ENCODE measurements at places on chromosomes 16 and 17. TPM values are rescaled to one million over a fixed set of nuclear protein-coding genes. Genes with fewer than 3 reads are reported as not detected.

Gene CDH11
- 41.8 TPM for total RNA-seq

Gene PROCA1
- total RNA-seq: 2.3 TPM

Gene OGFOD3
- total RNA-seq: 26.3 TPM

Gene CCL4L2
- total RNA-seq: not detected

Gene TANC2
- total RNA-seq: 31.0 TPM

Gene ETV4
- total RNA-seq: 2.0 TPM

Gene ACSM2A
- not detected for total RNA-seq

Gene CCL17
- not detected for total RNA-seq

Gene GP1BA
- not detected for total RNA-seq

Gene TMEM238L
- total RNA-seq: not detected

Gene UBE2O
- 22.5 TPM for total RNA-seq

Gene ODAD4
- 0.48 TPM for total RNA-seq

Gene IL21R
- total RNA-seq: 0.16 TPM

Gene MAP1LC3B
- total RNA-seq: 58.0 TPM

Gene HSPB9
- not detected for total RNA-seq

Gene ELMO3
- total RNA-seq: 1.1 TPM

Gene TNS4
- total RNA-seq: not detected

Gene SOST
- total RNA-seq: not detected

Gene SUMO2
- total RNA-seq: 78.6 TPM

Gene JPT2
- total RNA-seq: 19.2 TPM

DNA sequence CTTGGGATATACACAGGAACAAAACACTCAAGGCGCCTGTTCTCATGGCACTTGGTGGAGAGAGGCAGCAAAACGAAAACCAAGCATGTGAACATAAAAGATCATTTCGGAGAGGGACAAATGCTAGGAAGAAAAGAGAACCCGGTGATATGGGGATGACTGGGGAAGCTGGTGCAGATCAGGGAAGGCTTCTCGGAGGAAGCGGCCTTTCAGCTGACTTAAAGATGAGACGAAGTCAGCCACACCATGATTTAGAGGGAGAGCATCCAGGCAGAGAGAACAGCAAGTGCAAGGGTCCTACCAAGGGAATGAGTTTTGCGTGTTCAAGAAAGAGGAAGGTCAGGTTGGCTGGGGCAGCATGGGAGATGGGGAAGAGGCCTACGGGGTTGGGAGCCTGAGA, 250.9 kb downstream of the KATNIP start:
- no peak for DNase-seq

GRCh38 chr17:10211666-10212065, 13.3 kb upstream of the GAS7 start:
- DNase-seq: no peak

- no peak for DNase-seq
These were observed 56.3 kb downstream of the ZFHX3 start for GRCh38 chr16:72991644-72992043.

DNA sequence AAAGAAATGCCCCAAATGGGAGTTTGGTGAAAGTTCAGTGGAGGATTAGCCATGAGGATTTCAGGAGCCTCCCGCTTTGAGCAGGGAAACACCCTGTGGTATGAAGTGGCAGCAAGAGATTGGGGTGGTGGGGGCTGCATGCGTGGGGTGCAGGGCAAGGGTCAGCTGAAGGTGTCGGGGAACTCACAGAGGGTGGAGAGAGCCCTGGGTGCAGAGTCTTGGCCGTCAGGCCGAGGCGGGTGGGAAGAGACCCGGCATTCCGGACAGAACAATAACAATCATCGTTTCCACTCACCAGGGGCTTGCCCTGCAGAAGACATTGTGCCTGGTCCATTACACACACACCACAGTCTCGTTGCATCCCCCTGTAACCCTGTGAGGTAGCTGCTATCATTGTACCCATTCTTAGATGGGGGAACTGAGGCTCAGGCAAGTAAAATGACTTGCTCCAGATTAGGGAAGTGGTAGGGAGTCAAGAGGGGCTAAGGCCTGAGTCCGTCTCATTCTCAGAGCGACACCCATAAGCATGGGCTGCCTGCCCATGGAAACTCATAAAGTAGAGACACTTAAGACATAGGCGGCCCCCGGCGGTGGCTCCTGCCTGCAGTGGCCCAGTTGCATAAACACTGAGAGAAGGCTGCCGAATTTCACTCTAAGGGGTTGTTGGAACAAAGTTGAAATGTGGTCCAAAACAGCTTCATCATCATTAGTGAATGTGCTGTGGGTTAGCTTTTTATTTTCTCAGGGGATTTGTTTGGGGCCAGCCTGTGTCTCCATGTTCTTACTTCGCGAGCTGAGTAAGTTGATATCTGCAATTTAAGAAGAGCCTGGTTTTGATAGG, 93.3 kb downstream of the CMIP start:
- DNase-seq: no peak

- no peak for DNase-seq
These were observed 291.9 kb upstream of the N4BP1 start for GRCh38 chr16:48901712-48902374.

GRCh38 chr16:9095656-9096397, 4.4 kb downstream of the HAPSTR1 start:
- DNase-seq: no peak

GRCh38 chr17:8781776-8782175, 17.4 kb downstream of the MFSD6L start:
- DNase-seq: no peak

- DNase-seq: no peak
These were observed 244.8 kb downstream of the FOXL1 start for GRCh38 chr16:86823125-86823524.

GRCh38 chr16:9567666-9568065, 476.2 kb downstream of the HAPSTR1 start:
- DNase-seq: no peak

DNA sequence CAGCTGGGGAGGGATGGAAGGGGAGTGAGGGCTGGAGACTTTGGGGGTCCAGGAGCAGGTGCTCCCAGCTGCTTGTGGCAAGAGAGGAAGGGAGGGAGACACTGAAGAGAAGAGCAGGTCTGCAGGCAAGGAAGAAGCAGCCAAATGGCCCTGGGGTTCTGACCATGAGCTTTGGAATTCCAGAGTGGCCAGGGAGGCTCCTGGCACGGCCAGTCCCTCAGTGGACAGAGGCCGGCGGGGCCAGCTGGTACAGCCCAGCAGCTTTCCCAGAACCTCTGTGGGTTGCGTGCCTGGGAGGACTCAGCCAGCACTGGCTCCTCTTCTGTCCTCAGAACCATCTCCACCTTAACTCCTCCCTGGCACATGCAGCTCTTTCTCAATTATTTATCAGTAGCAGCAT, 233.0 kb downstream of the MSI2 start:
- DNase-seq: no peak

- no peak for DNase-seq
These were observed 1056.3 kb upstream of the EEF2KMT start for GRCh38 chr16:6153901-6154300.

DNA sequence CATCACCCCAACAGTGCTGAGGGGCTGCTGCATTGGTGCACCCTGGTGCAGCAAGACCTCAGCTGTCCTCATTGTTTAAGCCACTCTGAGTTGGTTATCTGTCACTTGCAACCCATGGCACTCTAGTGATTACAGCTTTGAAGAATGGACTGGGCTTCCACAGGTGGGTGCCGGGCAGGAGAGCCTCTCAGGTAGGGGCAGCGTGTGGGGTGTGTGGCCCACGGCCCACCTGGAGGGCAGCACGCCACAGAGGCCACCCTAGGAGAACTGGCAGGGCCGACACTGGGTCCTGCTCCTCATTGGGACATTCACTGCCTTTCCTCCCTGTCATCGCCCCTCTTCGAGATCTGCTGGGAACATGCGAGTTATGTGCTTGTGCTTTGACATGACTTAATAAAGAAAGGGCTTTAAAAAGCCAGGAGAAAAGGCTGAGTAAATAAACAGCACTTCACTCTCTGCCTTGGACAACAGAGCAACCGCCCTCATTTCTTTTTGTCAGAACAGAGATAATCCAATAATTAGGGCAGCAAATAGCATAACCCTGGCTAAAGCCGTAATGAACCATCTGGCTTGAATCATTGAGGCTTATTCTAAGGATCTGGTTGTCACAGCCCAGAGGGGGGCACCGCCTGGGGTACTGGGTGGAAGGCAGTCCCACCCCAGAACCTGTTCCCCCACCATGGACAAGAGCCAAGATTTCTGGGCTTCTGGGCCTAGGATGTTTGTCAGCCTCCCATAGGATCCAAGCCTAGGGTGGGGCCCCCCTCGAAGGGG, 3.0 kb downstream of the DOC2B start:
- DNase-seq: no peak

- DNase-seq: no peak
These were observed 87.1 kb upstream of the CNTNAP4 start for GRCh38 chr16:76190057-76190456.

DNA sequence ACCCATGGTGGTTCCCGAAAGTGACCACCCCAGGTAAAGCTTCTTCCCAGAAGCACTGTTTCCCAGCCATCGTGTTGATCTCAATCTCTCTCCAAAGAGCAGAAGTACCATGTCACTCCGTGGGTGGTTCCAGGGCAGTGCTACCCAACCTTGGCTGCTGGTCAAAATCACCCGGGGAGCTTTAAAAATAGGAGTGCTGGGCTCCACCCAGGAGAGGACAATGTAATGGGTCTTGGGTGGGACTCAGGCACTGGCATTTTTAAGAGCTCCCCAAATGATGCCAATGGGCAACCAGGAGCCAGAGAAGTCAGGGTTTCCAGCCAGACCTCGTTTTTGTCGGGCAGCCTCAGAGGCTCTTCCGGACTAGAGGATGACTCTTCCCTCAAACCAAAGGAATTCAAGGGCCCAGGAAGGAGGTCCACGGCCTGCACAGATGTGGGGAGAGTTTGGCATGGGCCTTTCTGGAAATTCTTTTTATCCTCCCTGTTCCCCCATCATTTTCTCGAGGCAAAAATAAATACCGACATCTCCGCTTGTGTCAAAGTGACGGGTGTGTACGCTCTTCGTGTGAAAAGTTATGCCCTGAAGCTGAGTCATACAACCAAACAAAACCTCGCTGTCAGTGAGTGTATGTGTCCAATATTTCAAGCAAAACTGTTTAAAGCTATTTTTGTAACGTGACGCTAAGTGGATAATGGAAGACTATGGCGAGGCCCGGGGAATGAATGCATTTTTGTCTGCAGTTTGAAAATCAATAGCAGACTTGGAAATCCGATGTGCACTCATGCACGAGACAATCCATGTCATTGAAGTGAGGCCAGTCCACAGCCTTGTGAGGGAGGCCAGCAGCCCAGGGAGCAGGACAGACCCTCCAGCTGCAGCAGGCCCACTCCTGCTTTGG, 364.1 kb downstream of the FOXL1 start:
- no peak for DNase-seq

- no peak for DNase-seq
These were observed 12.8 kb downstream of the G6PC3 start for GRCh38 chr17:44083250-44083849.

DNA sequence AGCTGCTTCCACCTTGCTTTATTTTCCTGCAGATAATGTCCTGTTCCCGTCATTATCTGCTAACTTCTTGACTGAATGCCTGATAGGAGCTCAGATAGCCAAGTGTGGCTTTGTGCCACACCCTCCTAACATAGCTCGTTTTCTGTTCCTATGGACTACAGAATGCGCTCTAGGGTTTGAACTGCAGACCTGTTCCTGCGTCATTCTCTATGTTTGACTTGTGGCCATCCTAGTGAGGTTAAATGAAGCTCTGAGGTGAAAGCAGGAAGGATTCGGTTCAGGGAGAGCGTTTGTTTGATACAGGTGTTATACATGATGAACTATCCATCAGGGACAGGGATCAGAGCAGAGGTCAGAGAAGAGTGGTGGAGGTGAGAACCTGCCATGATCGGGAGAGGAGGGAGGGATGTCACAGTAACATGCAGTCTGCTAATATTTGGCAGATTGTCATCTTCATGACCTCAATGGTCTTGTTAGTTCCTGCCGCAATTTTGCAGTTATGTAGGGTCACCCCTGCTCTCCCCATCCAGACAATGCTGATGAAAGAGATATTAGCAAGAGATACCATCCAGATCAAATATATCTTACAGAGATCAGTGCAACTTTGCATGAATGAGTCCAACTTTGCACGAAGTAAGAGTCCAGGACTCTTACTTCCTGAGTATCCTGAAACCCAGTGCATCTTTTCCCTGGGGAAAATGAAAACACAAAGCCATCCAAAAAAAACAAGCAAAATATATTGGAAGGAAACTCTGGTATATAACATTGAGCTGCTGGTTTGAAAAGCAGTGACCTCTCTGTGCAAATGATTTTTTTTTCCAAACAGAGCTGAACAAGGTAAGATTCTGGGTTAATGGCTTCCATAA, 32.8 kb downstream of the MPHOSPH6 start:
- no peak for DNase-seq

- no peak for DNase-seq
These were observed 85.7 kb downstream of the NOG start for GRCh38 chr17:56679115-56679776.

DNA sequence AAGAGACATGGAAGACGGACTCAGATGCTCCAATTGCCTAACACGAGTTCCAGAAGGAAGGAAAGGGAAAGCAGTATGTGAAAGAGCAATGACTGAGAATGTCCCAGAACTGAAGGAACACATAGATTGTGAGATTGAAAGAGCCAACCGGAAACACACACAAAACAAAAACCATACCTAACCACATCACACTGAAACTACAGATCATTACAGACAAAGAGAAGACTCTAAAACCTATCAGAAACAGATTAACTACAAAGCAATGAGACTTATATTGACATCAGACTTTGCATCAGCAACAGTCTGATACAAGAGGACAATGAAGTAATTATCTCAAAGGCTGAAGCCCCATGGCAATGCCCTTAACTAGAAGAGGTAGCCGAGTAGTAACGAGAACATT, 45.6 kb upstream of the CLEC18B start:
- DNase-seq: no peak

- DNase-seq: no peak
These were observed 12.0 kb downstream of the GALK1 start for GRCh38 chr17:75752802-75753513.

GRCh38 chr17:81019563-81020442, 15.1 kb upstream of the BAIAP2 start:
- DNase-seq: no peak

All from breast epithelium (tissue), 4 donors.